ENCODE measurements at places on chromosomes 12 and 14. TPM values are rescaled to one million over a fixed set of nuclear protein-coding genes. Genes with fewer than 3 reads are reported as not detected.
A peak's percentile ranks its signal among the peaks of the same experiment; 100 is the strongest.

DNA sequence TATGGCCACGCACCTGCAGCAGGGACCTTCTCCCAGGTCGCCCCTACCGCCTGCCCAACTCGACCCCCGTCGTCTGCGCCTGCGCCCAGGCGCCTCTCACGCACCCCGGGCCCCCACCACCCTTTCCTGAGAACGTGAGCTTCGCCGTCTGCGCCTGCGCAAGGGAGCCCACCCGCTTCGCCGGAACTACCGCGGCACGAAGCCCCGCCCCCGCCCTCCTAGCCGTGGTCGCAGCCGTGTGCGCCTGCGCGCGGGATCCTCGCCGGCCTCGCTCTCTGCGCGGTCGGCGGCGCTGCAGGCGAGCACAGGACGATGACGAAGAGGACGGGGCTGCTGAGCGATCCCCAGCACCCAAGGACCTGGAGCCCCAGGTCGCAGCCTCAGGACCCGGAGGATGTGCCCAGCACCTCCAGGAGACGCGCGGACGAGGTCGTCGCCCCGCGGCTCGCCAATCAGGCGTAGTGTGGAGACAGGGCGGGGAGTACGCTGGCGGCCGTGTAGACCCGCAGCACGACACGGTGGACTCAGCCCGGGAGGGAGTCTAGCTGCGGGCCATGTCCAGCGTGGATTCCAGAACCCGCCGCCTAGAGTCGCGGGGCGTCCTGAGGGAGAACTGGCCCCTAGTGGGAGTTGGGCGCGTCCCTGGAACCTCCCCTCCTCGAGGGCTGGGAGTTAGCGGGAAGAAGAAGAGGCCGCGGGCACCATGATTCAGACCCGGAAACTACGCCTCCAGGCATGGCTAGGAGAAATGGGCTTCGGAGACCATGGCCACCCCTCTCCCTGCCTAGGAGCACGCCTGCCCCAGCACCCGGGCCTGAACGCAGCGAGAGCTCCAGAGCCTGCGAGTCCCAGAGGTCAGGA is 1120.8 kb upstream of the TMEM132C start:
- peak; percentile 97 for DNase-seq

The BHLHE41 gene
- total RNA-seq: 8.2 TPM

The ACADS gene
- total RNA-seq: 33.0 TPM

The TMEM233 gene
- 0.92 TPM for total RNA-seq

The SERPINA3 gene
- total RNA-seq: 1.5 TPM

The CERS5 gene
- total RNA-seq: 26.5 TPM

DNA sequence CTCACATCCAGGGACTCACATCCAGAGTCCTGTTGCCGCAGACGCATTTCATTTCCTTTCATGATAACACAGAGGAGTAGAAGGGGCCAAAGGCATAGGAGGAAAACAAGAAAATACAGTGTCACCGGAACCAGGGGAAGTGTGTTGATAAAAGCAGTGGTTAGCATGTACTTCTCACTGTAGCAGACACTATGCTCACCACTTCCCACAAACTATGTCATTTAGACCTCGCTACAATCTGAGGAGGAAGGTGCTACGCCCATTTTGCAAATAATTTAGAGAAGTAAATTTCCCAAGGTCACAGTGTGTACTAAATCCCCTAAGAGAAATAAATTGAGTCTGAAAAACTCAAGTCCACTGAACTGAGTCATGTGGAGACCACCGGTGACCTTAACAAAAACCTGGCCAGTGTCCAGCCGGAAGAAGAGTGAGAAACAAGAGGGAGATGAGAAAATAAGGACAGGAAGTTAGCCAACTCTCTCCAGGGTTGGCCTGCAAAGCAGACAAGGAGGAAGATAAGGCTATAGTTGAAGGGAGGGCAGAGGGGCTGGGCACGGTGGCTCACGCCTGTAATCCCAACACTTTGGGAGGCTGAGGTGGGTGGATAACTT is 25.8 kb upstream of the TMCC3 start:
- no peak for DNase-seq

DNA sequence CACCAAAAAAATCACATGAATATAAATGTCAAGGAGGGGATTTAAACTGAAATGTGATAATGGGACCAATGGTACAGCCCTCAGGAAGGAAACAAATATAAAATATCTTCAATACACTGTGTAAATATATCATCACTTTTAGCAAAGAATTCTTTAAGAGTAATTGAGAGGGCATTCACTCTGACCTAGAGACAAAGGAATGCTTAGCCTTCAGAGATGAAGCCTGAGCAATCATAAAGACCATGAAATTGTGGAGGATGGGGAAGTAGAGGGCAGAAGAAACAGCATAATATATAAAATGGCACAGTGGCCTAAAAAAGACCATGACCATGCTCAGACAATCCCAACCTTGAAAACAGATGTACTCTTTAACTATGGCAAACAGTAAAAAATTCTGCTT is 20.4 kb downstream of the YAF2 start:
- DNase-seq: no peak

The SLC5A8 gene
- total RNA-seq: 0.41 TPM

GRCh38 chr12:62586850-62587249 is 120.2 kb downstream of the MON2 start:
- DNase-seq: no peak

The TAS2R9 gene
- not detected for total RNA-seq

The DPPA3 gene
- not detected for total RNA-seq

- DNase-seq: no peak
These were observed 269.7 kb downstream of the KSR2 start for GRCh38 chr12:117699118-117699517.

DNA sequence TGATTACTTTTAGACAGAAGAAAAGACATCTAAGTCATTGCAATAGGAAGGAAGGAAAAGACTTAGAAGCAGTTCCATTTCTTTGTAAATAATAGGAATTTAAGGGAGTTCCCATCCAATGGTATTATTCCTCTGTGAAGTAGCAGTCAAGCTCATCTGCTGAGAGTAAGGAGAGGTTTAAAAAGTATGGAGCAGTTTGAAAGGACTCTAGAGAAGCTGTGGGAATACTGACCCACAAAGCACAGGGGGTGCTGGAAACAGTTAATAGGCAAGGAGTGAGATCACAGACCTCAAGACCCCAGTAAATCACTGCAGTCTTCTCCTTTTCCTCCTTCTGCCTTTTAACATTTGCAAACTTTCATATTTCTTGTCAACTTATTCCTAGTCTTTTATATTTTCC is 428.5 kb downstream of the ADAMTS20 start:
- DNase-seq: no peak

- peak; percentile 85 for DNase-seq
These were observed 77.8 kb downstream of the PDE6H start for GRCh38 chr12:15050659-15051058.

- DNase-seq: no peak
These were observed 7.5 kb downstream of the UTP20 start for GRCh38 chr12:101287357-101287756.

- DNase-seq: peak; percentile 82
These were observed 386.8 kb downstream of the BCAT1 start for GRCh38 chr12:24561882-24562770.

DNA sequence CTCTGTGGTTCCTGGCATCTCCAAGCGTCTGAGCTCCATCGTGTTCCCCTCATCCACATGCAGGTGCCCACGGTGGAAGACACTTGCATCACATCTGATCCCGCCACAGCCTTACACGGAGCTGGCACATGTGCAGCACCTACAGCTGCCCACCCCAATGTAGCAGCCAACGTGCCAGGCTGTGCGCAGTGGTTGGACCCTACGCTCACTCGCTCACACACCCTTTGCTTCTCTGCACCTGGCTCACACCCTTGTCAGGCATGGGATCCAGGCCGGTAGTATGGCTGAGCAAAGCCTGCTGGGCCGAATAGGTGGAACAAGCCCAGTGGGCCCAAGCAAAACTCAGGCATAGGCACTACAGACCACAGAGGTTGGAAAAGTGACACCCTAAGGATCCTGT is 567.2 kb downstream of the FSCB start:
- no peak for DNase-seq

The TTC9 gene
- 4.2 TPM for total RNA-seq

The FOXG1 gene
- total RNA-seq: 0.10 TPM

- DNase-seq: no peak
These were observed 461.0 kb downstream of the GXYLT1 start for GRCh38 chr12:41683513-41684240.

DNA sequence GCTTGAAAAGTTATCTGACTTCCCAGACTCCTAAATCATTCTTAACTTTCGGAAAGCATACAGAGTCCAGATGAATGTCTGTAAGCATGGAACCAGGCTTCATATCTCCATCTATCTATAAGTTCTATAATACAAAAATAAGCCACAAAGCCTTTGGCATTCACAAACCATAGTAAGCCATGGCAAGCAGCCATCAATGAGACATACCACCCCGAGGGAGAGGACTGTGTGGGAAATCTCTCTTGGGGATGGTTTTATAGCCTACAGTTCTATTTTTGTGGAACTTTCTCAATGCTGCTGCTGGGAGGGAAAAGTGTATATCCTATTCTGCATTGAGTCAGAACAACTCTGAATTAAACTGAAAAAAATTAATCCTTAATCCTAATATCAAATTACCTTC is 20.4 kb downstream of the EGLN3 start:
- no peak for DNase-seq

DNA sequence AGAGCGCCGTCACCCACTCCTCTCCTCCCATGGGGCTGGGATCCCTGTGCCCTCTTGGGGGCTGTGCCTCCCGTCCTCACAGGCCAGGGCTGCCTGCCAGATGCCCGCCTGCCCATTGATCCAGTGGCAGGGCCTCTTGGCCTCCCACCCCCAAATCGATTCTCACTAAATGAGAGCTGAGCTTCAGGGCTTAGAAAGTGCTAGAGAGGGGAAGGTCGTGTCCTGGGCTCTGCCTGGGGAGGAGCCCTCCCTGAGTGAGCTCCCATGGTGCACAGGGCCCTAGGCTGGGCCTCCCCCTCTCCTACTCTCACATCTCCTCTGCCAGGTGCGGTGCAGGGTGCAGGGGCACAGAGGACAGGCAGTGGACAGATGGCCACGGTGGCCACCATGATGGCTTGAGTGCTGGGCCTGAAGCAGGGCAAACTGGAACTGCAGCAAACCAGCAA is 9.2 kb downstream of the BEGAIN start:
- DNase-seq: no peak

The KCNC2 gene
- 3.9 TPM for total RNA-seq

The SYNDIG1L gene
- total RNA-seq: not detected

DNA sequence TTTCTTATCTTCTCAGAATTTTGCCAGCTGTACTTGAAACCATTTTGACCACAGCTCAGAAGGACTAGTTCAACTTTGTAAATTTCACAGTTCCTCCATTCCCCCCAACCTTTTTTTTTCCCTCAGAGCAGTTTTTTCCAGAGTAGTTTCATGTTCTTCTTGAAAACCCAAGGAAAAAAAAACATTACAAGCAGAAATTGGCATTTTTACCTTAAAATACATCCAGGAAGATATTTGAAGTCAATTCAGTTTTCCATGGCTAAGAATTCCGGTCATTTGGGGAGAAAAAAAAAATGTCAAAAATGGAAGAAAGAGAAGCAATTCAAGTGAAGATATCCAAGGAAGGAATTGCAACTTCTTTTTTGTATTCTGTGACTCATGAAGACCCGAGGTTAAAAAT is 39.5 kb downstream of the SYNE2 start:
- peak; percentile 29 for DNase-seq

- no peak for DNase-seq
These were observed 45.4 kb downstream of the DUSP6 start for GRCh38 chr12:89306827-89307473.

DNA sequence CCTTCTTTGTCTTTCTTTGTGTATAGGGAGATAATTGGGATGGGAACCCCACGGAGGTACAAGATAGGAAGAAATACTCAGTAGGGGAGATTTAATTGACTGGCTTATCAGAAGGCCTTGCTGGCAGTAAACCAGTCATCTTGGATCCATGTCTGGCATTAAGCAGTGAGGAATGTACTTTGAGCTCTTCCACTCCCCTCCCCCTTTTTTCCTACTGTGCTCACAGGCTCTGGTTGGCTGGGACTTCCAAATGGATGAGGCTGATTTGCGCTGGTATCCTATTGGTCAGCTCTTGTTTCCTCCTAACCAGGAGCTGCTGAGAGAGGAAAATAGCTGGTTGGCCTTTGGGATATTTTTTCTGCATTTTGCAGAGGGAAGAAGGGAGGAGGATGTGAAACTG is 24.7 kb downstream of the NGDN start:
- no peak for DNase-seq

- peak; percentile 2 for DNase-seq
These were observed 47.8 kb upstream of the KIF21A start for GRCh38 chr12:39490500-39491282.

The HOXC11 gene
- total RNA-seq: not detected

DNA sequence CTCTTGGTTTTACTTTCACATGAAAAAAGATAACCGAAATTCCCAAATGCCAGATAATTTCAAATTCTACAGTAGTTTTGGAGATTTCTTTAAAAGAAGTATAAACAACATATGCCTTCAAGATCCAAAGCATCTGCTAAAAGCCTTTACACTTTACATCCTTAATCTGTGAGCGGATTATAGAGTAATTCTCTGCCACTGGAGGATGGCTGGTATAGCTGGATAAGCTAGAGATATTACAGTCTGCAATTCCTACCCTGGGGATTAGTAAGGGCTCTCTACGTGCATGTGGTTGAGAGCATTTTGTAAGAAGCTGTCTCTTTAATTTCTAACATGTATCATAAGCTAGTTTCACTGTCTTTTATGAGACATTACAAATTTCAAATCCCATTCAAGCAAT is 240.3 kb upstream of the HMGA2 start:
- no peak for DNase-seq

DNA sequence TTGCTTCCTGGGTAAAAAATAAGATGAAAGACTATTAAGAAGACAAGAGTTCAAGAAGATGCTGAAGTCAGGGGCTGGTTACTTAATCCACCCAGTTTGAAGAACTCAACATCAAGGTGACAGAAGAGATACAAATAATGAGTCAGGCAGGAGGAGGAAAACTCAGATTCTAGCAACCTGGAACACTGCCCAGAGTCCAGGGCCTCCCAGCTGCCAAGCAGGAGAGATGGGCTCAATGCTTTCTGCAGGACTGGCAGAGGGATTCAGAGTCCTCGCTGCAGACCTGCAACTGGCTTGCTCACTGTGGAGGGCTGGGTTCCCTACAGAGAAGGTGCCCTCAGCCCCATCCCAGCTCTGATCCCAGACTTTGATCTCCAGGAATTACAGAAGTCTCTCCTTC is 28.6 kb upstream of the CEBPE start:
- peak; percentile 45 for DNase-seq

- no peak for DNase-seq
These were observed 43.1 kb upstream of the STRAP start for GRCh38 chr12:15839041-15839440.

DNA sequence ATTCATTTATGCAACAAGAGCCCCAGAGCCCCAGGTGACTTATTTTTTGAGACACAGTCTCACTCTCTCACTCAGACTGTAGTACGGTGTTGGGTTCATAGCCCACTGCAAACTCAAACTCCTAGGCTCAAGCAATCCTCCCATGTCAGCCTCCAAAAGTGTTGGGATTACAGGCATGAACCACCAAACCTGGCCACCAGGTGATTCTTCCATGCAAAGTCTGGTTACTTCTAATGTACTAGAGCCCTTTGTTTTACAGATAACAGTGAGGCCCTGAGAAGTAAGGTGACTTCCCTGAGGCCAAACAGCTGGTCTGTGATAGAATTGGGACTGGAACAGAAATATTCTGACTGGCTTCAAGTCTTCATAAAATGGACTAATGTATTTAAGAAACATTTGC is 10.0 kb upstream of the KCNK10 start:
- no peak for DNase-seq

Data from tongue (tissue), 3 donors.